ENCODE measurements at places on chromosomes 1 and 21.

GRCh38 chr1:173996995-173997394, 25.2 kb downstream of the RC3H1 start:
- no peak for DNase-seq

- DNase-seq: no peak
Observed at GRCh38 chr1:82110366-82111254, 309.9 kb downstream of the ADGRL2 start.

GRCh38 chr1:234072793-234073192, 168.3 kb downstream of the SLC35F3 start:
- DNase-seq: no peak

GRCh38 chr1:28248273-28249012, 10.9 kb upstream of the SESN2 start:
- DNase-seq: peak; percentile 59

DNA sequence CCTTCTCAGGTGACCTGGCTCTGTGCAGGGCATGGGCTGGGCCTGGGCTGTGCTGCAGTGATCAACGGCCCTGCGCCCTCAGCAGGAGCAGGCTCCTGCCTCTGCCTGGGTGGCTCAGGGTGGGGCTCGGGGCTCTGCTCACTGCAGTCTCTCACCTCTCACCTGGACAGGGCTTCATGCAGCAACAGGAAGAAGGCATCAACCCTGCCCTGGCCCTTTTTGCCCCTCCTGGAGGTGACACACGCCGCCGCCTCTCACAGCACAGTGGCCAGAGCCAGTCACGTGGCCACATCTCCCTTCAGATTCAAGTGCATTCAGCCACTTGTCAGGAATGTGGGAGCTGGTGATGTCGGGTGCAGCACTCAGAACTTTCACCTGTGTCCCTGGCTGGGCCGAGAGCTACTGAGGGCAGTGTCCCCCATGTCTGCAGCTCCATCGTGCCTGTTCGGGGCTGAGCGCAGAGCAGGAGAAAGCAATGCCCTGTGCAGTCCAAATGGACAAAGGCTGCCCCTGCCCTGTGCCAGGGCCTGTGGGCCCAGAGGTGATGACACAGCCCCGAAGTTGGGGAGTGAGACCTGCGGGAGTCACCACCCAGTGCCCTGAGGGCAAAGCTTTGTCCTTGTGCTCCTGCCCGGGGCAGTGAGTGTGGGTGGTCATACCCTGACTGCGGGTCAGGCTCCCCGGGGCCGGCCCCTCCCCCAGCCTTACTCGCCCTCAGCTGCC, 314.0 kb downstream of the PTPRU start:
- no peak for DNase-seq

GRCh38 chr1:93880731-93881130, 1.7 kb upstream of the DNTTIP2 start:
- no peak for DNase-seq

DNA sequence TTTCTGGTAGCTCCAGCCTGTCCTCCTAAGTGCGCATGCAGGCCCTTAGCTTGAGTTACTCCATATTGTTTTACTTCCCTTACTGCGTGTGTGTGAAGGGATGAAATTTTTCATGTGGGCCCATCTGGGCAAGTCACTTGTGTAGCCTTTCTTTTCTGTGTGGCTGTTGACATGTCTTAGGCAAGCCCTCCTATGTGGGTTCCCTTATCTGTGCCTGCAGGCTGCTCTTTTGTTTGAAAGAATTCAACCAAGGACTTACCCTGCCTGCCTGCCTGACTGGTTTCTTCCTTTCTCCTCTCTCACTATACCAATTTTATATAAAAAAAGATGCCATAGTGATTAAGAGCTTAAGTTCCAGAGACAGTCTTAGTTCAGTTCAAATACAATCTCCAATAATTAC, 249.3 kb downstream of the ATG4C start:
- DNase-seq: no peak

- no peak for DNase-seq
Observed at GRCh38 chr1:85612704-85613361, 32.3 kb downstream of the CCN1 start.

- no peak for DNase-seq
Observed at GRCh38 chr1:236860674-236861073, 65.6 kb downstream of the MTR start.

- no peak for DNase-seq
Observed at GRCh38 chr1:115351143-115351542, 13.1 kb upstream of the NGF start.

DNA sequence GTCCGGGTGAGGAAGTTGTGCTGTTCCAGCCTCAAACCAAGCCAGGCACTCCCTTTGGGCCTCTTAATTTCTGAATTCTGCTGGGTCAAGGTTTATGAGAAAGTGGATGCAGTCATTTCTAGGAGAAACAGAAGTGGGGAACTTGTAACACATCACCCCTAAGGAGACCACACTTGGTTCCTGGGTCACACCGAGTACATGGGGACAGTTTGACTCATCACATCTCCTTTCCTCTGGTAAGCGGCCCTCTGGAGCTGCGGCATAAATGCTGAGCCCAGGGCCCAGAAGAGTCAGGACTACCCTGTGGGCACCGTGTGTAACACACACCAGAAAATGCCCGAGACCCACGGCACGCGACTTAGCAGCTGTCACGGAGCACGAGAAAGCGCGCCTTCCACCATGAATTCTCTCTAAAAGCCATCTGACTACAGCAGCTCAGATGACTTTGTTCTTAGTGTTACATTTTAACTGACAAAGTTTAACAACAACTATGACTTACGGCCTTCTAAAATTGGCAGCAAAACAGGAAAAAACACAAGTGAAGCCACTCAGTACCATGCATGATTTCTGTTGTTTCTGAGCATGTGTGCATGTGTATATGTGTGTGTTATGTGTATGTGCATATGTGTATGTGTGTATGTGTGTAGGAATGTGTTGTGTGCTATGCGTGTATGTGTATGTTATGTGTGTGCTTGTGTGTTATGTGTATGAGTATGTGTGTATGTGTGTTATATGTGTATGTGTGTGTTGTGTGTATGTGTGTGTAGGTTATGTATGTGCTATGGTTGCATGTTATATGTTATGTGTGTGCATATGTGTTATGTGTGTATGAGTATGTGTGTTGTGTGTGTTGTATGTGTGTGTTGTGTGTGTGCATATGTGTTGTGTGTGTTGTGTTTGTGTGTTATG, 50.8 kb downstream of the TOMM20 start:
- no peak for DNase-seq

DNA sequence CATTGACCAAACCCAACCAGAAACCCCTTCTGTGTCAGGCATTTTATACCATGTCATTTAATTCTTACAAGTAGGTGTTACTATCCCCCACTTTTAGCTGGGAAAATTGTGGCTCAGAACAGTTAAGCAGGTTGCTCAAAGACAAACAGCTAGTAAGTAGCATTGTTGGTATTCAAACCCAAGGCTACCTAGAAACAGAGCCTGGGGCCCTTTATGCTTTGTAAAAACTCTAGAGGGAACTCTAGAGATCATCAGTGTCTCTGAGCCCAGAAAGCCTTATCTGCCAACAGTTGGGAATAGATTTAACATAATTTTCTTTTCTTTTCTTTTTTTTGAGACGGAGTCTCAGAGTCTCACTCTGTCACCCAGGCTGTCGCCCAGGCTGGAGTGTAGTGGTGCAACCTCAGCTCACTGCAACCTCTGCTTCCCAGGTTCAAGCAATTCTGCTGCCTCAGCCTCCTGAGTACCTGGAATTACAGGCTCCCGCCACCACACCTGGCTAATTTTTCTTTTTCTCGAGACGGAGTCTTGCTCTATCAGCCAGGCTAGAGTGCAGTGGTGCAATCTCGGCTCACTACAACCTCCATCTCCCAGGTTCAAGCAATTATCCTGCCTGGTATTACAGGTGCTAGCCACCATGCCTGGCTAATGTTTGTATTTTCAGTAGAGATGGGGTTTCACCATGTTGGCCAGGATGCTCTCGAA, 48.5 kb upstream of the OSBPL9 start:
- no peak for DNase-seq

DNA sequence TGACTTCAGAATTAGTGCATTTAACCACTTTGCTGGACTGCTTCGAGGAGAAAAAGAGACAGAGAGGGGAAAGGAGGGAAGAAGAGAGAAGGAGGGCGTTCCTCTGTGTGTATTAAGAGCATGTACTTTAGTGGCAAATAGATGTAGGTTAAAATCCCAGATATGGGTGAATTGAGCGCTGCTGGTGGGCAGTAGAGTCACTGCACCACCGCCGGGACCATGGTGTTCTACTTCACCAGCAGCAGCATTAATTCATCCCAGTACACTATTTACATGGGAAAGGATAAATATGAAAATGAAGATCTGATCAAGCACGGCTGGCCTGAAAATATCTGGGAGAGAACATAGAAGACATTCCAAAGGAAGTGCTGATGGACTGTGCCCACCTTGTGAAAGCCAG, 20.9 kb upstream of the PPIE start:
- DNase-seq: no peak

- DNase-seq: no peak
Observed at GRCh38 chr1:197284966-197285365, 16.9 kb downstream of the CRB1 start.

GRCh38 chr21:46243325-46243724, 14.8 kb upstream of the LSS start:
- DNase-seq: no peak

- peak; percentile 73 for DNase-seq
Observed at GRCh38 chr1:11882814-11883538, 24.2 kb upstream of the NPPB start.

- no peak for DNase-seq
Observed at GRCh38 chr1:88847643-88848042, 43.7 kb downstream of the GTF2B start.

DNA sequence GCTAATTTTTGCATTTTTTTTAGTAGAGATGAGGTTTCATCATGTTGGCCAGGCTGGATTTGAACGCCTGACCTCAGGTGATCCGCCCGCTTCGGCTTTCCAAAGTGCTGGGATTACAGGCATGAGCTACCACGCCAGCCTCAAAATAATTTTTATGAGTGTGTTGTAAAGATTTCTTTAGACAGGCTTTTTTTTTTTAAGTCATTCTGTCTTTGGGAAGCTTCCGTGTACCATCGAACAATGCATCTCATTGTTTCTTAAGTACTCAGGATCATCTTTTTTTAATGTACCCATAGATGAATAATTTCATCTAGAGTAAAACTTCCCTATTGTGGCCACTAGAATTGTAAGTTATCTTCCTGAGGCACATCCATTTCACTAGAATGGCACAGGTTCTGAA, 19.6 kb upstream of the SDC3 start:
- DNase-seq: no peak

DNA sequence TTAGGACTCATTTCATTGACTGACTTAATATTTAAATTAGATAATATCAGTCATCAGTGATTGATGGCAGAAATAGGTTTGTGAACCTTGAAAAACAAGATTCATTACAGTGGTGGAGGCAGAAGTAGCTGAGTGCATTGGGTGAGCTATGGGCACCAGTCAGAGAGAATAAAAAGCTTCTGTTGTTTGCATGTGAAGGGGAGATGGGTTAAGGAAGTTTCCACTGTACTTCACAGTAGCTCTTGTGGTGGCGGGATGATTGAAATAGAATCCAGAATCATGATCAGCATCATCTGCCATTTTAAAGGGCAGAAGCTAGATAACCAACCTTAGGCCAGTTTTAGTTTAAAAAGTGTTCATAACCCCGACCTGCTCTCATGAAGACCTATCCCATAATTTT, 66.2 kb downstream of the DTL start:
- no peak for DNase-seq

GRCh38 chr1:96741335-96741734, 19.8 kb downstream of the PTBP2 start:
- DNase-seq: no peak

GRCh38 chr1:5376538-5377247, 615.5 kb downstream of the NPHP4 start:
- DNase-seq: no peak

DNA sequence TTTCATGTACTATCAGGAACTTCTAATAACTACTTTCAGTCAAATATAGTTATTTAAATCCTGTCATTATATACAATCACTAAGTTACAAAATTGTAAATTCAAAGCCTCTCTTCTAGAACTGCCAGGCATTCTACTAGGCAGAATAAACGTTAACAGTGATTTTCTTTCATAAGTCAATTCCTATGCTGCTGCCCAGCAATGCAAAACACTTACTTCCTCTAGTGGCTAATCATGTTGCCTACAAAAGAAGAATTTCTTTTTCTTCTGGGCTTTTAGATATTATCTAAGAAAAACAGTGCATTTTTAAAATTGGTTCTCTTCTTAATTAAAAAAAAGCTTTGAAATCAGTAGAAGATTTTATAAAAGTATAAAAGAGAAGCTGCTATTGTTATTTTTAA, 509.8 kb upstream of the ADAMTS5 start:
- DNase-seq: no peak

DNA sequence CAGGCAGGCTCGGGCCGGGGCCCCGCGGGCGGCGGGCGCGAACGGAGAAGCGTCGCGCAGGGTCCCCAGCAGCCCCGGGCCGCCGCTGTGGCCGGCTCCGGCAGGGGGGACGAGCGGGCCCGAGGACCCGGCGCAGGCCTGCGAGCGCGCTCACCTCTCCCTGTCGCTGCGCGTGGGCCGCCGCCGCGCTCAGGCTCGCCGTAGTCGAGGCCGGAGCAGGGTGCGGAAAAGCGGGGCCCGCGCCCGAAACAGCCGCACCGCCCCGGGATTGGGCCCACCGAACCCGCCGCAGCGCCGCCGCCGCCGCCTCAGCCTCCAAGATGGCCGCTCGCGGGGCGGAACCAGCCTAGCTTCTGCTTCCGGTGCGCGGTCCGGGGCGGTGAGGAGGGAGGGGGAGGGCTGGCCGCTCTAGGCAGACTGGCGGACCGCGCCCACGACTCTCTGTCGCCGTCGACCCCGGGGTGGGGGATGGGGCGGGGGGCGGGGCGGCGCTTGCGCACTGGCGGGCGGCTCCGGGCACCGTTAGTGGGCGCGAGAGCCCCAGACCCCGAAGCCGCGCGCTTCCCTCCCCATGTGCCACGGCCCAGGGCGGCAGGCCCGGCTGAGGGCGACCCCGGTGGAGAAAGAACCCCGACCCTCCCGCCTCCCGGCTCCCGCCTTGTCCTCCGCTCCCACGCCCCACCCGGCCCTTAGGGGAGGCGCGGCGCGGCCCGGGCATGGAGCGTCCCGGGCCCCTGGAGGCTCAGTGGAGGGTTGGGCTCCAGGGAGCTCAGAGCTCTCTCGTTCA, at the start of gene UBE2J2:
Gene UBE2J2 (minus strand): TSS at position 343 of the 787 bp plus-strand sequence. CDS start 5,862 bp downstream, outside the sequence.
- peak; percentile 93 for DNase-seq

- DNase-seq: no peak
Observed at GRCh38 chr1:167333124-167333523, 112.4 kb downstream of the POU2F1 start.

- DNase-seq: no peak
Observed at GRCh38 chr1:25068316-25068715, 138.2 kb upstream of the RUNX3 start.

DNA sequence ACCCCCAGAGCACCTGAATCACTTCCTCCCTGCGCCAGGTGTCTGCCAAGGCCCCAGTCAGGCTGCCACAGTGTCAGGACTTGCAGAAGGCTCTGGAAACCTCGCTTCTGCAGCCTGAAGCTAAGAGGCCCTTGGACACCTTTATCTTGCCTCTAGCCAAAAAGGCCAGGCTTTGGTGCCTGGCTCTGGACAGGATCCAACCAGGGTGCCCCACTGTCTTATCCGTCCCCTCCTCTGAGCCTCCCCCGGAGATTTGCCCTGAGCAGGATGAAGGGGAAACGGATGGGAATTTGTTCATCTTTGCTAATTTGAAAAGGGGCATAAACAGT, 12.8 kb upstream of the CLSTN1 start:
- no peak for DNase-seq

All from gastrocnemius medialis (tissue), 4 donors.